ENCODE measurements at places on chromosomes 12 and 14.
A peak's percentile ranks its signal among the peaks of the same experiment; 100 is the strongest.

DNA sequence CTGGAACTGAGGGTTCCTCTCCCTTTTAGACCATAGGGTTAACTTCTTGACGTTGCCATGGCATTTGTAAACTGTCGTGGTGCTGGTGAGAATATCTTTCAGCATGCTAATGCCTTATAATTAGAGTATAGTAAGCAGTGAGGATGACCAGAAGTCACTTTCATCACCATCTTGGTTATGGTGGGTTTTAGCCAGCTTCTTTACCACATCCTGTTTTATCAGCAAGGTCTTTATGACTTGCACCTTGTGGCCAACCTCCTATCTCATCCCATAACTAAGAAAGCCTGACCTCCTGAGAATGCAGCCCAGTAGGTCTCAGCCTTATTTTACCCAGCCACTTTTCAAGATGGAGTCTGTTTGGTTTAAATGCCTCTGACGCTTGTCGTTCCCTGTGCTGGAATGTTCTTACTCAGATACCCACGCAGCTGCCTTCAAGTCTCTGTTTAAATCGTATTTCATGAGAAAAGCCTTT lies 44.2 kb downstream of the BBS10 start:
- DNase-seq: no peak

DNA sequence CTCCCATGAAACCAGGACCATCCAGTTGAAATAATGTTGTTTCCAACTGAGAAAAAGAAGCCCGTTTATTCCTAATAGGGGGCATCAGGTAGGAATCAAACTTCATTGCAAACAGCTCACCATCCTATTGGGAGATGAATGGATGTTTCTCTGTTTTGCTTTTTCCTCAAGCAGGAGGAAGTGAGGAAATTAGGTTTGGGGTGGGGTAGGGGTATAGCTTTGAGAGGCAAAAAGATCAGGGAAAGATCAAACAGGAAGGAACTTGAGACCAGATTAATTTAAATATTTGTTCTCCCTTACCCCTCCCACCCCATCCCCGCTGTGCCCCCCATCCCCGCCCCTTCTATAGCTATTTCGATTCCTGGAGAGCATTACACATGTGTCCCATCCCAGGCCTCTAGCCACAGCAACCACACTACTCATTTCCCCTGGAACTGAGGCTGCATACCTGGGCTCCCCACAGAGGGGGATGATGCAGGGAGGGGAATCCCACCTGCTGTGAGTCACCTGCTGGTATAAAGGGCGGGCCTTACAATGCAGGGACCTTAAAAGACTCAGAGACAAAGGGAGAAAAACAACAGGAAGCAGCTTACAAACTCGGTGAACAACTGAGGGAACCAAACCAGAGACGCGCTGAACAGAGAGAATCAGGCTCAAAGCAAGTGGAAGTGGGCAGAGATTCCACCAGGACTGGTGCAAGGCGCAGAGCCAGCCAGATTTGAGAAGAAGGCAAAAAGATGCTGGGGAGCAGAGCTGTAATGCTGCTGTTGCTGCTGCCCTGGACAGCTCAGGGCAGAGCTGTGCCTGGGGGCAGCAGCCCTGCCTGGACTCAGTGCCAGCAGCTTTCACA lies at the start of gene IL23A:
Gene IL23A (plus strand): TSS at position 577 of the 850 bp plus-strand sequence. CDS start 161 bp downstream, at position 738.
- DNase-seq: peak; percentile 74

DNA sequence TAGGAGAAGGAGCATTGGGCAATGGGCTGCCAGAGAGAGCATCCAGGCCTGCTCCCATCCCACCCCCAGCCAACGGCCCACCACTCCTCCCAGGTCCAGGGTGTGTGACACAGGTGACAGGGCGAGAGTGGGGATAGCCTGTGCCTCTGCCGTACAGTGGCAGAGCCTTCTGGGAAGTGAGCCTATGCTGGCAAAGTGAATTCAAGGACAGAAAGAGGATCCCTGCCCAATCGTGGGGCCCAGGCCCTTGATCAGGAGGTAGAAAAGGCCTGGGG lies 553 bp upstream of the KRT79 start:
- DNase-seq: no peak

DNA sequence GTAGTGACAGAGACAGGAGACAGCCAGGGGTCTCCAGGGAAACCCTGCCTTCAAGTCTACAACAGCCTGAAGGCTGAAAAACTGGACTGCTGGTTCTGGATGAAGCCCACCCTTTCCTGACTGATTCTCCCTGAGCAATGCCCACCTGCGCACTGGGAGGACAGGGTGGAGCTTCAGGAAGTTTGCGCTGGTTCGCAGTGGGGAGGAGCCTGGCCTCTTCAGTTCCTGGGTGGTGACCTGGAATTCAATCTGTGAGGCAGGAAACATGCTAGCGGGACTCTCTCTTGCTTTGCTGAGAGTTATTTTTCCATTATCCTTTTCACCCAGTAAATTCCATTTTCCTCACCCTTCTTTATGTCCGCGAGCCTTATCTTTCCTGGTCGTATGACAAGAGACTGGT lies 600.8 kb downstream of the TRHDE start:
- peak; percentile 45 for DNase-seq

DNA sequence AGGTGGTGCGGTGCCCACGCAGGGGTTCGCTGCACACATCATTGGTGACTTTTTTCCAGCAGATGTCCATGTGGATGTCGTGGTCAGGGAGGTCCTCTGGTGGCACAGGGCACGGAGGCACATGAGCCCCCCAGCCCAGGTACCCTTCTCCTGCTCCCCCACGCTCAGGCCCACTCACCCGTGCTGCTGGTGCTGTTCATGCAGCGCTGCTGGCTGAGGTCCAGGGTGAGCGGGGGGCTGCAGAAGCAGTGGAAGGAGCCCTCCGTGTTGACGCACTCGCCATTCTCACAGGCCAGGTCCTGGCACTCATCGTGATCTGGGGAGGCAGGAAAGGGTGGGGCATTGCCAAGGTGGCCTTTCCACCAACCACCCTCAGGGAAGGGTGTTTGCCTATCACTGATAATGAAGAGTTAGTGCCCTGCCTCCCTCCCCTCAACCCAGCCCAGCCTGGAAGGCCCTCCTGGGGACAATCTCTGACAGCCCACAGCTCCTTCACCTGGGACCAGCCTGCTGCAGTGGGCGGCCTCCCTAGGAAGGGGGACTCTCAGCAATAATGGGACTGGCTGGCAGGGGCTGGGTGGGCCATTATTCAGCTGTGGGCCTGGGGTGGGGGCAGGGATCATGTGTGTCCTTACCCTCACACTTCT lies 9.8 kb downstream of the ISCA2 start:
- no peak for DNase-seq

DNA sequence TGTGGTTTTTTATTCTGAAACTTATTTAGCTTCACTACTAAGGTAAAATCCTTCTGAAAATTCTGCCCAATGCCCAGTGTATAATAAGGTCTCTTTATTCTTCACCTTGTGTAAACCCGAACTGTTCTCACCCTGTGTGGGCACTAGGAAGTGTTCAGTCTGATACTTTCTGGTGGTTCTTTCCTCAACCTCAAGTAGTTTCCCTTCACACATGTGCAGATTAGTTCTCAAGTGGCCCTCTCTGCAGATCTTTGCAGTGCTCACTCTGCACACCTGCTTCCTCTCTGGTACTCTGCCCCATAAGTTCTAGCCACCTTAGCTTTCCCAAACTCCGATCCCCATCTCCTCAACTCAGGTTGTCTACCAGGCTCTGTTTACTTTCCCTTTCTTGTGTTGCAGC lies 61.6 kb downstream of the RAD51B start:
- no peak for DNase-seq

DNA sequence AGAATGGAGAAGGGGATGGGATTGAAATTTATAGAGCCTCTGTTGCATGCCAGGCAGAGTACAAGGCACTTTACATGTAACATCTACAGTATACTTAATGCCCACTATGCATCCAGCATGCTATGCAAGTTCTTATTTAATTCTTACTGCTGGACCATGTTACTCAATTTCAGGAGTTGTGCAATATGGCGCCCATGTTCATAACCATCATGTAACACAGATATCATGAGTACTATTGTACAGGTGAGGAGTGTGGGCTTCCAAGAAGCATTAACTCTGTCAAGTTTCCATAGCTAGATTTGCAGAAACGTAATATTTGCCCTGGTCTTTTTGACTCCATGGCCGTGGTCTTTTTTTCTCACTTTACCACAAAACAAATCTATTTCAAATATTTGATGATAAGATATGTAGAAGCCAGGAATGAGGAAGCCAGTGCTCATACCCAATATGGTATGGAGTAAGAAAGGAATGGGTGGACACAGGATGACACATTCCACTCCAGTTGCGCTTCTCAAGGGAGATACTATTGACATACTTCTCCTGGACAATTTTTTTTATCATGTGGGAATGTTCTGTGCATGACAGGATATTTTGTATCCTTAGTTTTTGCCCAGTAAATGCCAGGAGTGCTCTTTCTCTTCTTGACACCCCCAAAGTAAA lies 191.8 kb downstream of the C12orf75 start:
- no peak for DNase-seq

- DNase-seq: no peak
Observed at GRCh38 chr12:6383572-6384498, at the start of gene LTBR. TSS of gene LTBR (plus strand) at chr12:6384162. CDS start at chr12:6384359, 197 bp downstream.

DNA sequence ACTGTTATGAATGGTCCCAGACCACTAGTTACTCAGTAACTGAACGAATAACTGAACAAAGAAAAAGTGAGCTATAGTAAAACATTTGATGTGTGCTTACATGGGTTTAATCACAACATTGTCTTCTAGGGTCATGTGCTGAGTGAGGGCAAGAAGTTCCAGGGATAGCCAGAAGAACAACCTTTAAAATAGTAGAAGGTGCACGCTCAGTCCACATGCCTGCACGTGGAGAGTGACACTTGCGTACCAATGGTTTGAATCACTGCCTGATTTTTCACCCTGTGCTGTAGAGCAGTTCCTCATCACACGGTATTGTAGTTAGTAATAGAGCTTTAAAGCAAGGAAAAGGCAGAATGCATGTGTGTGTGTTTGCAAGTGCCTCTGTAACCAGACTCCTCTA lies 224.2 kb downstream of the EGLN3 start:
- no peak for DNase-seq

DNA sequence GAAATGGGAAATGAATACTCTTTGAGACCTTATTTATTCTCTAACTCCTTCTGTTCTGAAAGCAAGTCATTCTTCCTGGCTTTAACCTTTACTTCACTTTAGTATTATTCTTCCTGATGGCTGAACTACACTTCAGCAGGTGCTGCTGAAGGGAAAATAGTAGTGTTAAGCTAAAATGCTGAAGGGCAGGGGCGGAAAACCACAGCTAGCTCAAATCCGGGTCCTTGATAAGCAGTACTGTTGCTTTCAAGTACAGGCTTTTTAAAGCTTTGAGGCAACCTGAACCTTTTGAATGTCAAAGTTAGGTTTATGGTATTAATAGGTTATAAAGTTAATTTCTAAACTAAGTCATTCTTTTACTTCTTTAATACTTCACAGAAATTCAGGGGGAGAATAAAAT lies 10.7 kb downstream of the CCDC196 start:
- no peak for DNase-seq

- no peak for DNase-seq
Observed at GRCh38 chr14:55267820-55268219, 3.4 kb upstream of the FBXO34 start.

DNA sequence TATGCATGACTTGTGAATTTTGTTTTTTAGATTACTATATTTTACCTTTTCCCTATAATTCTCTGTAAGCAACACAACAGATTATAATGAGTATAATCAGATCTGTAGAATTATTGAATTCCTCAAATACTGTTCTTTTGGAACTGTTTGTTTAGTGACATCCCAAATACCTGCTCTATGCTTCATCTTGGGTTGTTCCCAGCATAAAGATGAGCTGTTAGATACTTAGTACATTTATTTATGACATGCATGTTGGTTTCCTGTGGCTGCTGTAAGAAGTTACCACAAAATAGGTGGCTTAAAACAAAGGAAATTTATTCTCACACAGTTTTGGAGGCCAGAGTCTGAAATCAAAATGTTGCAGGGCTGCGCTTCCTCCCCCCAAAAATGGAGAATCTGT lies 78.4 kb downstream of the PTPRR start:
- DNase-seq: no peak

- no peak for DNase-seq
Observed at GRCh38 chr12:92988622-92989130, 59.6 kb upstream of the EEA1 start.

GRCh38 chr12:56723889-56724700 lies 1.0 kb downstream of the NACA start:
- no peak for DNase-seq

- DNase-seq: no peak
Observed at GRCh38 chr14:53328841-53329240, 175.7 kb upstream of the DDHD1 start.

DNA sequence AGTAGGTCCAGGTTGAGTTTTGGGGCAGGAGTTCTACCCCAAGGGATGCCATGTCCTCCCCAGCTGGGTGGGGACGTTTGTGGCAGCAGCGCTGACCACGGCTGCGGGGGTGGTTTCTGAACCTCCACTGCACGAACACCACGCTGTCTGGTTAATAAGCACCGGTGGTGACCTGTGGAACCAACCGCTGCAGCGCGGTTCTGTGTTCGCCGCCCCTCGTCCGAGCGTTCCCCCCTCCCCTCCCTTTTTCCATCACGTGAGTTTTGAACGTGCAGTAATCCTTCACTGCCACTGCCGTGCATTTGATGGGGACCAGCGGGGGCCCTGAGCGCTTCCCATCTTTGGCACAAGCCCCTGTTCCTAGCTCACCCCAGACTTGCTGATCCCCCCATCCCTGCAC lies 6.4 kb upstream of the ADSS1 start:
- DNase-seq: no peak

- DNase-seq: no peak
Observed at GRCh38 chr14:72711936-72712335, 182.0 kb downstream of the DPF3 start.

- no peak for DNase-seq
Observed at GRCh38 chr12:128857133-128857763, 4.0 kb downstream of the GLT1D1 start.

DNA sequence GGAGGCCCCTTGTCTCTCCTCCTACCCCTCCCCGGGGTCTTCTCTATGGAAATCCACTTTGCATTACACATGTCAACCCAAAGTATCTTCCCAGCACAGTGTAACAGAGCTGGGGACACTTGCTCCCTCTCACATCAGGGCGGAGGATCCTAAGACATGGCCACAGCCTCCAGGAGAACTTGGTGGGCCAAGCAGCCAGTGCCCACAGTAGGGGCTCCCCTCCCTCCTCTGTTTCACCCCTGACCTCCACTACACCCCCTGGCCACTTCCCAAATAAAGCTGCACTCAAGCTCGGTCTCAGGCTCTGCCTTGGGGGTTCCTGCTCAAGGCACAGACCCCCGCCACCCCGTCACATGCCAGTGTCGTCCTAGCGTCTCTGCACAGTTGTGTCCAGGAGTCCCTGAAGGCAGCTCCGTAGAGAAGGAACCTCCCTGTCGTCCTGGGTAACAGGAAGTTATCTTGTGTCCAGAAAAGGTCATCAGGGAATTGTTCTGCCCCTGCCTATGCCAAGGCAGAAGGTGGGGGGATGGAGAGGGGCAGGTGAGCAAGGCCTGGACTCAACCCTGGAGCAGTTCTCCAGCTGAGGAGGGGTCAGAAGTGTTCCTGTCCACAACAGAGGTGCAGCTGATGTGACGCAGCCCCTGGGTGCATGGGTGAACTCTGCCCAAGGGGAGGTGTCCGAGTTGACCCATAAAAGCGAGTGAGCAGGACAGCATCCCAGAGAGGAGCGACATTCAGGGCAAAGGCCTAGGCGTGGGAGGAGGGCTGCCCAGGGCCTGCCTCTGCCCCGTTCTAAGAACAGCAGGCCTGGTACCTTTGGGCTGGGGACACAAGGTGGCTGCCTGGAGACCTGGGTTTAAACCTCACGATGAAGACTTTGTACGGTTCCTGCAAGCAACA lies 25.5 kb downstream of the DIO3 start:
- DNase-seq: no peak
